ENCODE measurements at places on chromosomes 5 and 9. TPM values are rescaled to one million over a fixed set of nuclear protein-coding genes. Genes with fewer than 3 reads are reported as not detected.

DNA sequence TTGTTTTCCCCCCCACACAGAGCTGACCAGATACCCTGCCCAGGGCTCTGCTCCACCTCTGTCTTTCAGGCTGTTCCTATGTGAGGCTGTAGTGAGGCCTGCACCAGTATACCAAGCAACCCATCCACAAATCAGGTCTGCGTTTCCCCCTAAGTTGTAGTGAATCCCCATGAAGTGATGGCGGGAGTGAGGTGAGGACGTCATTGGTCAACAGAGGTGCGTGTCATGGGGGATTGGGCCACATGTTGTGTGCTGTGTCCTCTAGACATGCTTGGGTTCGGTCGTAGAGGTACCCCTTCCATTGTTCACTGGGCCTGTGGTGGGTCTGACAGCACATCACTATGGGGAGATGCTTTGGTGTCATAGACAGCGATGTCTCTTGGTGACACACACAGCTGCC lies 184.6 kb downstream of the CACNA1B start:
- no peaks in the 10 kb centered on the region for H3K27me3 ChIP-seq
- peaks cover 7% of the 10 kb centered on the region for H3K36me3 ChIP-seq
- no peak overlapping the region for H3K27ac ChIP-seq
- no peak for DNase-seq
- no peak overlapping the region for H3K4me3 ChIP-seq
- no peaks in the 10 kb centered on the region for H3K4me1 ChIP-seq

GRCh38 chr5:35029333-35029732 lies 18.4 kb downstream of the AGXT2 start:
- no peak overlapping the region for H3K27ac ChIP-seq
- no peak for DNase-seq
- no peaks in the 10 kb centered on the region for H3K27me3 ChIP-seq
- H3K4me1 ChIP-seq = no peaks in the 10 kb centered on the region

GRCh38 chr9:134738869-134739659 lies 97.5 kb downstream of the COL5A1 start:
- no peaks in the 10 kb centered on the region for H3K36me3 ChIP-seq
- H3K27ac ChIP-seq = no peak overlapping the region
- DNase-seq = peak; percentile 85
- H3K4me3 ChIP-seq = no peak overlapping the region
- H3K27me3 ChIP-seq = no peaks in the 10 kb centered on the region
- H3K4me1 ChIP-seq = no peaks in the 10 kb centered on the region

Gene KIF20A
- 60.4 TPM for total RNA-seq

- no peaks in the 10 kb centered on the region for H3K27me3 ChIP-seq
- no peak for DNase-seq
- H3K27ac ChIP-seq = no peak overlapping the region
- H3K36me3 ChIP-seq = no peaks in the 10 kb centered on the region
- no peaks in the 10 kb centered on the region for H3K4me1 ChIP-seq
Observed at GRCh38 chr5:156522651-156523529, 195.9 kb downstream of the SGCD start.

DNA sequence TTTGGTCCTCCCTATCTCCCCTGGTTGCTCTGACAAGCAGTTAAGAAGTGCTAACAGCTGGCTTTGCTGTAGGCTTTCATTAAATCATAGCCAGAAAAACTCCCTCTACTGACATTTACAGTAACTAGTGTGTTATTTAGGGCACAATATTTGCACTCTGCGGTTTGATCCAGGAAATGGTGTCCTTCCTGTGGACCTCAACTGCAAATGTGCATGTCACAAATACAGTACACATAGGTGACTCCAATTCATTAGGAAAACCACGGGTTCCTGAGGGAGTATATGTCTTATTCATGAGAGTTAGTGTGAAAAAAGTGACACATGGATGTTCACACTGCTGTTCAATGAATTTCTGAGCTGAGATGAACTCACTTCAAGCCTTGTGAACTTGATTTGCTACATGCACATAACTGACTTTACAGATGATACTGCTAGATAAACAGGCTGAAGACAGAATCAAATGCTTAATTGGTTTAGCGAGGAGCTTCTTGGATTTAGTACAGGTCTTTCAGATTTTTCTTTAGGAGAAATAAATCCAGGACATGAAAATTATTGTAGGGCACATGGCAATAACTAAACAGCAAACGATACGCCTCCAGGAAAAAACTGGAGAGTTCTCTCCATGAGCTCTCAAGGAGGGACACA lies 281.5 kb downstream of the EFNA5 start:
- H3K27ac ChIP-seq = no peak overlapping the region
- H3K4me3 ChIP-seq = no peak overlapping the region
- H3K4me1 ChIP-seq = peaks cover 46% of the 10 kb centered on the region
- no peaks in the 10 kb centered on the region for H3K27me3 ChIP-seq
- no peak for DNase-seq

Gene CDK5RAP2
- total RNA-seq = 74.1 TPM

GRCh38 chr5:113338628-113339027 lies 96.2 kb downstream of the TSSK1B start:
- DNase-seq = no peak
- H3K27ac ChIP-seq = no peak overlapping the region
- H3K4me3 ChIP-seq = no peak overlapping the region
- H3K27me3 ChIP-seq = no peaks in the 10 kb centered on the region
